PC-3 (cell line): ENCODE measurements at places on chromosomes 3 and 15.

DNA sequence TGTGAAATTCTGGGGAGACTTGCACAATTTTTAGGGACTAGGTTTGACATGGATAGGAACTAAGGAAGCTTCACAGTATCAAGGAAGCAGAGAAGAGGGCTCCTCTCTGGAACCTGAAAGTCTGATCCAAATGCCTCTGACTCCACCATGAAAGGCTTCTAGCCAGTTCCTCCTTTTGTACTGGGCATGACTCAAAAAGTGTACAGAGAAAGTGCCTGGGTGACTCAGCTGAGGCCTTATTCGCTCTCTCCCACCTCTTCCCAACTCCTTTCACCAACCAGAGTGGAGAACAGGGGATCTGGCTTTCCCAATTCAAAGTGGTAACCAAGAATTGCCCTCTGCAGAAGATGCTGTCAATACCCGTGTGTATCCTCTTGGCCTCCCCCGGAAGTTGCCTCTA lies 342.9 kb upstream of the PROK2 start:
- peak; percentile 59 for DNase-seq

DNA sequence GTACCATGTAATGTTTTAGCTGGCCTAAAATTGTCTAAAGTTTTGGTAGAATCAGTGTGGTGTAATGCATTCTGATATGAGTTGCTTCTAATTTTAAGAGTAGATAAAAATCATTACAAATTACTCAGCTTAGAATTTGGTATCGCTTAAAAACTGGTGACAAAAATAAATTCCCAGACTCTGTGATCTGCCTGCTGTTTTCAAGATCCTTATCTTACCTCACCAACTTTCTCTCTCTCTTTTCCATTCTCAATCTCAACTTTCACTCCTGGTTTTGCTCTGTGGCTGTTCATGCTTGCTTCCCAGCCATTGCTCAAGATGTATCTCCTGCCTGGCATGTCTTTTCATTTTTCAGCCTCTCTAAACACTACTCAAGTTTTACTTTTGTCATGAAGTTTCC lies 45.7 kb downstream of the TCF12 start:
- no peak for DNase-seq

DNA sequence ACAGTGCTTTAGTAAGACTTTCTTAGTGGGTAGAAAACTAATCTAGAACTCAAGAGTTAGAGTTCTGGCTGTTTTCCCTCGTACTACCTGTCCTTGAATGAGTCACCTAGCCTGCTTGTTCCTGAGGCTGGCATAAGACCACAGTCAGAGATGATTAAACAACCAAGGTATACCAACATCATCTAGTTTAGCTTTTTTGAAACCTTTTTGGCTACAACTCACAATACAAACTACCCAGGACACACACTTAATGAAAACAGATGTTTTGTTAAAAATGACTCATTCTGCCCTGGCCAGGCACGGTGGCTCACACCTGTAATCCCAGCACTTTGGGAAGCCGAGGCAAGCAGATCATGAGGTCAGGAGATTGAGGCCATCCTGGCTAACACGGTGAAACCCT lies 4.6 kb downstream of the MCCC1 start:
- DNase-seq, result peak; percentile 85

GRCh38 chr3:17542591-17542990 lies 199.8 kb downstream of the TBC1D5 start:
- no peak for DNase-seq

DNA sequence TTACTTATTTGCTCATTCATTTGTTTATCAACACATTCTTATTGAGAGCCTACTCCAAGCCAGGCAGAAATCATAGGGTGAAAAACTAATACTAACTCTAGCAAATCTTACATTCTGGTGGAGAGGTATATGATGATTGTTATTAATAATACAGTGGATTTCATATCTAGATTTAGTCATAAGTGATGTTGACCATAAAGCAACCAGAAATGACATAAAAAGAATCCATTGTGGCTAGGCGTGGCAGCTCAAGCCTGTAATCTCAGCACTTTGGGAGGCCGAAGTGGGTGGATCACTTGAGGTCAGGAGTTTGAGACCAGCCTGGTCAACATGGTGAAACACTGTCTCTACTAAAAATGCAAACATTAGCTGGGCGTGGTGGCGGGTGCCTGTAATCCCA lies 26.2 kb upstream of the IL20RB start:
- DNase-seq, result peak; percentile 38

DNA sequence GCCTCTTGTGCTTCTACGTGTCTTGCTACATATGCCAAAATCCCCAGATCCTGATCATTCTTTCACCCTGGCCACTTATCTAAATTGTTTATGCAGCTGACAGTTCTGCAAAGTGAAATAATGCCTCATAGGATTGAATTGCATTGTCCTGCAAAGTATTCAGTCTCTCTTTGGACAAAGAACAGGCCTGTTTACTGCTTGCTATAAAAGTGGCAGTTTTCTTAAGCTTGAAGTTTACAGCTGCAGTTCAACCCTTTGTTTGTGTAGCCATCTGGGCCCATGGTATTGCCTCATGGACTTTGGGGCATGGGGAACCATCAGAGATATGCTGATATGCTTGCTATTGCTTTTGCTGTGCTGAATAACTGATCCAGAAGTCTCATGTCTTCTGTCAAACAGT lies 523.2 kb downstream of the OTOL1 start:
- no peak for DNase-seq

DNA sequence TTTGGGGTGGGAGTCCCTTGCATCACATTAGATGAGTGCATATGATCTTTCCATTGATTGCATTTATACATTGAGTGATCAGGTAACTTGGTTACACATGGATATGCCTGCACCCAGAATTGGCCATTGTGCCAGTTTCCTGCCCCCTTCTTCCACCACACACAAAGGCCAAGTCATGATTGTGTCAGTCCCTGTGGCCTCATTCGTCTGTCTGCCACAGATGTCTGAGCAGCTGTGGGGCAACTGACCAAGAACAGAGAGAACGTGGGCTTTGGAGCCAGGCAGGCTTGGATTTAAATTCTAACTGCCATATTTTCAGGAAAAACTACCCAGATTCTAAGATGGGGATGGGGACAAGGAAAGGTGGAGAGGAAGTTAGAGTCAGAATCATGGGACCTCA lies 27.0 kb downstream of the CCNL1 start:
- DNase-seq, result peak; percentile 29

GRCh38 chr3:77323626-77324025 lies 283.7 kb downstream of the ROBO2 start:
- no peak for DNase-seq

DNA sequence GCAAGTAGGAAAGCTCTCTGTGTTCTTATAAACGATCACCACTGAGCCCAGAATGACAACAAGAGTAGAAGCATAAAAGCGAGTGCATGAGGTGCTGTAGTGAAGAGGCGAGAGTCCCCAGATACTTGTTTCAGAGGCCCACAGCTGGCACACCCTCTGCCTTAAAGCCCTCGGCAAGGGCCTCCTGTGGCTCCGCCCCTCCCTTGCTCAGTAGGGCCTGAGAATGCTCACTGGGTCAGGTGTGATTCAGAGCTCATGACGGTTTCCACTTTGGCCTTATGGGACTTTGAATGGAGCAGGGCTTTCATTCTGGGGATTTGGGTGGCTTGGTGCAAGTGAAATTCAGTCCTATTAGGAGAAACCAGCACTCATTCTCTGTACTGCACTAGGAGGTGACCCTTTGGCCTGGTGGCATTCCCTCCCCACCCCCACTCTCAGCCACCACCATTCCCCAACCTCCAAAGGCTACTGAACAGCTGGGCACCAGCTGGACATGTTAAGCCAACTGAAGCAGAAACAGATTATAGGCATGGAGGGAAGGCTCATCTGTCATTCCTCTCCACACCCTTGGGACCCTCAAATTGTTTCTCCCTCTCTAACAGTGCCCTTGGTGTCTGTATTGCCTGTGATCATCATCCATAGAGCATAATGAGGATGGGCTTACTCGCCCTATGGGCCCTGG lies 109.6 kb upstream of the CTDSPL start:
- DNase-seq, result peak; percentile 18

DNA sequence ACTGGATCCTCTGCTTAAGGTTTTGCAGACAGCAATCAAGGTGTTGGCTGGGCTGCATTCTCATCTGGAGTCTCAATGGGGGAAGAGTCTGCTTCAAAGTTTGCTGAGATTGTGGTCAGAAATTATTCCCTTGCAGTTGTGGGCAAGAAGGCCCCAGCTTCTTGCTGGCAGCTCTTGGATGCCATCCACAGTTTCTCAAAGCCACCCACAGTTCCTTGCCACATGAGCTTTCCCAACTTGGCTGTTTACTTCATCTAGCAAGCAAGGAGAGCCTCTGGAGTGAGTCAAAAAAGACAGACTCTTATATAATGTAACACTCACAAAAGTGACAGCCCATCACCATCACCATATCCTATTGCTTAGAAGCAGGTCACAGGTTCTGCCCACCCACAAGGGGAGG lies 62.1 kb upstream of the ABHD2 start:
- DNase-seq, result no peak

DNA sequence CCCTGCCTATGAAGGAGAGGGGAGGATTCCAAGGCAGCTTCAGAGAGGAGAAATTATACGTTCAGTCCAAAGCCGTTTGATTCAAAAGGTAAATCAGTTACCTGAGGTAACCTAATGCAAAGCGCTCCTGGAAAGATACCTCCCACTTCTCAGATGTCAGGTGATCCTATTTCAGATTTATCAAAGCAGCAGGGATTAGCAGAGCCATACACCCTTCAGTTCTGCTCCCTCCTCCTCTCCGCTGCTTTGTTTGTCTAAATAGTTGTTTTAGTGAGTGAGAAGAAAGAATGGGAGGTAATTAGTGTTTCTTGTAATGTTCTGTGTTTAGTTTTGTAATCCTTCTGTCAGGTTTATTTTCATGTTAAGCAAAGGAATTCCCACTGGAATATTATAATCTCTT lies 81.1 kb downstream of the SOX14 start:
- no peak for DNase-seq

GRCh38 chr3:4571690-4572334 lies 78.7 kb downstream of the ITPR1 start:
- DNase-seq, result peak; percentile 32

DNA sequence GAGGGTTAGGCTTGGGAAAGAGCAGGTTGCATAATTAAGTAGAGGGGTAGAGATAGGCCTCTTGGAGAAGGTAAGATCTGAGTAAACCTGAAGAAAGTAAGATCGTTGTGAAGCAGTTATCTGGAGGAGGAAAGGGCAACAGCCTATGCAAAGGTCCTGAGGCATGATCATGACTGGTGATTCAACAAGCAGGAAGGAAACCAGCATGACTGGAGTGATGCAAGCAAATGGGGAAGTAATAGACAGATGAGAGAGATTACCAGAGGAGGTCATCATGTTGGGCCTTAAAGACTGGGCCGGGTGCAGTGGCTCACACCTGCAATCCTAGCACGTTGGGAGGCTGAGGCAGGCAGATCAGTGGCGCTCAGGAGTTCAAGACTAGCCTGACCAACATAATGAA lies 360.2 kb downstream of the EPHB1 start:
- no peak for DNase-seq

- DNase-seq, result peak; percentile 40
Observed at GRCh38 chr3:45234250-45234649, 8.2 kb upstream of the TMEM158 start.

GRCh38 chr15:65130941-65131340 lies 2.7 kb downstream of the PDCD7 start:
- no peak for DNase-seq

DNA sequence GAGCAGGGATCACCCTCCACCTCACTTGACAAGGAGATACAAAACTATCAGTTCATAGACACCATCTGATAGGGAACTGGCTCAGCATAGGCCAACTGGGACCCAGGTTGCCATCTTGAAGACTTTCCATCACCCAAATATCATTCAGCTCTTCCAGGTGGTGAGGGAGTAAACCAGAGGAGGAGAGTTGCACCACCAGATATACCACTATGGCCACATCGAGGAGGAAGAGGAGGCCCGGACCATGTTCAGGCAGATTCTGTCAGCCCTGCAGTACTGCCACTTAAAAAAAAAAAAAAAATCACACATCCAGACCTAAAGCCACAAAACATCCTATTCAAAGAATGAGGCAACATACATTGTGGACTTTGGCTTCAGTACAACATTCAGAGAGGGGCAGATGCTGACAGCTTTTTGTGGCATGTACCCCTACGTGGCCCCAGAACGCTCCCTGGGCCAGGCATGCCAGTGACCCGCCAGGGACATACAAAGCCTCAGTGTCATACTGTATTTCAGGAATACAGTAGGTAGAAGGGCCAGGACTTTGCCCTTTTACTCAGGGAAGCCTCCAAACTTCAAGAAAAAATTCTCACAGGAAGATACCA lies 18.4 kb upstream of the EMC3 start:
- DNase-seq, result no peak

DNA sequence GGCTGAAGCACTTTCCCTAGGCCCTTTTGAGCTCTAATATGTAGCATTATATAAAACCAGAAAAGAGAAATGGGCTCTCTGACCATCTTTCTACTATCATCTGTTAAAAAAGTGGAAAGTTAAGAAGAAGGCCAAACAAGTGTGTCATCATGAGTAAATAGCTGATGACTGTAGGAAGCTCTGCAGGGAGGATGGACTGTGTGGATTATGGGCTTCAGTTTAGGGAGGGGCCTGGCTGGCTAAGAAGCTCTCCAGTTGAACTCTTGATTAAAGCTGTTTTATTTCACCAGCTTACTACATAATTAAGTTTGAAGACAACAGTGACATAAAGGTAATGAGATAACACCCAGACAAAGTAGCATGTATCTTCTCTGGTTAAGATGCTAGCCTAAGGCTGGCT lies 30.6 kb downstream of the INTS14 start:
- peak; percentile 68 for DNase-seq

DNA sequence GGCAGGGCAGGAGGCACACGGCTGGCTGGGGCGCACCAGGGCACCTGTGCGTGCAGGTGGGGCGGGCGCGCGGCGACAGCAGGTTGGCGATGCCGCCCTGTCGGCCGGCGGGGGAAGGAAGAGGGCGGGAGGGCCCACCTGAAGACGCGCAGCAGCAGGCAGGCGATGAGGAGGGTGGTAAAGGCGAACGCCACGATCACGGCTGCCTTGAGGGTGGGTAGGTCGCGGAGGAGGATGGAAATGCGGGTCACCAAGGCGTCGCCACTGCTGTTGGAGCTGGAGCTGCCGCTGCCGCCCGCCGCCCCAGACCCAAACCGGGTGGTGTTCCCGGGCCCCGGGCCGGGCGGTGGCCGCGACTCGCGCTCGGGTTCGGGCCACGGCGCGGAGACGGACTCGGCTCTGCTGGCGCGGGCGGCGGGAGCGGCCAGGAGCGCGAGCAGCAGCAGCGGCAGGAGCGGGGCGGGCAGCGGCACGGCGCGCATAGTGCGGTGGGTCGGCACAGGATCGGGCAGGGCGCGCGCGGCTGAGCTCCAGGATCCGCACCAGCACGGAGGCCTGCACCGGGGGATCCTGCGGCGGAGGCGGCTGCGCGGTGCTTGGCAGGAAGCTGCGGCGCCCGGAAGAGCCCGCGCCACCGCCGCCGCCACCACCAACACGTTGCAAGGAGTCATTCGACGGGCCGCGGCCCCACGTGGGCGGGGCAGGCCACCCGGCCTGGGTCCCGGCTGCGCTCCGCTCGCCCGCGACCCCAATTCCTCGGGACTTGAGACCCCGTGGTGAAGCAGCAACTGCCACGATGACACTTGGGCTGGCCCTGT lies at the start of gene FAM174B:
FAM174B (minus strand) TSS at position 598 of the 818 bp plus-strand sequence.
- peak; percentile 53 for DNase-seq

GRCh38 chr3:69085833-69086722 lies 1.3 kb downstream of the ARL6IP5 start:
- peak; percentile 76 for DNase-seq
